ENCODE measurements at places on chromosomes 13 and 19.

DNA sequence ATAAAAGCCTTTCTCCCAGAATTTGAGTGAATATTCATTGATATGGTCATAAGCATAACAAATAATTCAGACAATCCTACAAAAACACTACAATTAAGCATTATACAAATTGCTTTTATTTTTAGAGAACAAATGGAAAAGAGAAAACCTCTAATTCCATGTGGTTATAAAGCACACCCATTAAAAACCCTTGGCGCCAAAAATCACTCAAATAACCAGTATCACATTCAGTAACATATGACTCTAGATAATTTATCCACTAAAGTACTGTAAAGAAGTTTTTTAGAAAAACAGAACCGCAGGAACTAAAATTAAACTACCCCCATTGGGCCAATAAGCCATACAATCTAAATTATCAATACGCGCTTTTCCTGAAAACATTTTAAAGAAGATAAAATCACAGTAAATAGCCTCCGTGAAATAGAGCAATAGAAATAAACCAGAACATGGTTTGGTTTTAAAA is 569 bp downstream of the LCP1 start:
- DNase-seq, result no peak

DNA sequence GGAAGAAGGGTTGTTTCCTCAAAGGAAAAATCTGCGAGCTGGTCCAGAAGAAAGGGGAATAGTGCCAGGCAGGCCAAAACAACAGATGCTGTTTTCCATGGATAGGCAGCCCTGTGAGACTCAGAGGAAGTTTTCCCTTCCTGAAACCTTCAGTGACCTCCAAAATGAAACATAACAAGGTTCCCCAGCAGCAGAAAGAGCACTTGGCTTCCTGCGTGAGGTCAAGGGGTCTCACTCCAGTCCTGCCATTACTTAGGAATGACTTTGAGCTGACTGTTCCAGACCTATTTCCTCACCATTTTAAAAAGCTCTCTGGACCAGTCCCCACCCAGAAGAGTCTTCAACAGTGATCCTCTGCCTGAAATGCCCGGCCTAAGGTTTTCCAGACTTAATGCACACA is 104.6 kb upstream of the IPO5 start:
- DNase-seq, result no peak

GRCh38 chr13:110438211-110438610 is 123.3 kb downstream of the RAB20 start:
- DNase-seq, result no peak

DNA sequence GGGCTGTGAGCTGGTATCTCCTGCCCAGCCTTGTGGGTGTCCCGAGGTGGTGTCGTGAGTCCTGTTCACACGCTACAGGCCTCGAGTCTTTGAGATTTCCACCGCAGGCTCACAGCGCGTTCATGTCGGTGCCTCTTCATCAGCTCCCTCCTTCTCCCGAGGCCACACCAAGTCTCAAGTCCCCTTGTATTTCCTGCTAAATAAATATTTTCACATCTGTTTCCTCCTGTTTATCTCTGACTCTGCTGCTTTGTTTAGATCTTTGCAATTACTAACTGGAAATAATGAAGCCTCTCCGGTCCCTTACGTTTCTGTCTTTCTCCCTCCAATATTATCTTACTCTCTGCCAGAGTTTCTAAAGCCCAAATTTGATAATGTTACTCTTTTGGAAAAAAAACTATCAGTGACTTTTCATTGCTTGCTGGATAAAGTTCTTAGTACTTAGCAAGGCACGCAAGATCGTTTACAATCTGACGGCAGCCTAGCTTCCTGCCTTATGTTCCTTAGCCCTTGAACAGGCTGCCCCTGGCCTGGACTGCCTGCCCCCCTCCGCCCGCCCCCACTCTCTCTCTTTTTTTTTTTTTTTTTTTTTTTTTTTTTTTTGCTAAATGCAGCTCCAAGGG is 130.5 kb upstream of the RNF113B start:
- no peak for DNase-seq

- no peak for DNase-seq
These were observed 795 bp downstream of the MLLT1 start for GRCh38 chr19:6278740-6279619.

GRCh38 chr19:47494729-47495128 is 10.7 kb upstream of the KPTN start:
- DNase-seq, result no peak

- no peak for DNase-seq
These were observed 1.3 kb upstream of the HNRNPL start for GRCh38 chr19:38850976-38851621.

DNA sequence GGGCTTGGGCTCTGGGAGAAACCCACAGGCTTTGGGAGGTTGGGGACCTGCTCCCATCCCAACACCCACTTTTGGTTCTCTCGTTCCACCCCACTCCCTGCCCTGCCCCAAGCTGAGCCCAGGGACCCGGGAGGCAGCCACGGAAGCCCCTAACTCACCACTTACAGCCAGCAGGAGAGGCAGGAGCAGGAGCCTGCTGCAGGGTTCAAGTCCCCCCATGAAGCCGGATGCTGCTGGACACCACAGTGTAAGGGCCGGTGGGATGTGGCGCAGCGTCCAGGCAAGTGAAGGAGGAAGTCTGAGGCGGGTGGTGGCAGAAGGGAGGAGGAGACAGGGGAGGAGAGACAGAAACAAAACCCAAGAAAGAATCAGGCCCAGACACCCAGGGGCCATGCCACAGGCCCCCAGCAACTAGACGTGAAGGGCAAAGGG is at the start of gene TYROBP:
TSS of gene TYROBP (minus strand) at position 286 of the 432 bp plus-strand sequence. CDS start at position 219, 67 bp downstream.
- DNase-seq, result no peak

GRCh38 chr19:1825909-1826556 is 14.0 kb upstream of the ATP8B3 start:
- DNase-seq, result peak; percentile 98
